ENCODE measurements at places on chromosomes 6 and 20.

DNA sequence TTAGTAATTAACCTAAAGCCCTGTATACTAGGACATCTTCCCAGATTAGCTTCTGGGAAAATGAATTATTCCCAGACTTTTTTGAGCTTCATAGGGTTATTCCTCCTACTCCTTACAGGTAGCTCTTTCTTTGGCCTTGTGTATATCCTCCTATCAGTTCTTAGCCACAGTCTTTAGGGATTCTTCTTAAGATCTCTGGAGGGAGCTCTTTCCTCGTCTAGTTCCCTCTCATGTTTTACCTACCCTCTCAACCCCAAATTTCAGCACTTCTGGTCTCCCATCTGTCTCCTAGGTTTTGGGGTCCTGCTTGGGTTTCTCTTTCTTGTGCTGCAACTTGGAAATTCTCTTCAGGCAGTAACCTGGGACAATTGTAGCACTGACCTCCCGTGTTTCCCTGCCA, 46.4 kb upstream of the SLC35B3 start:
- DNase-seq: no peak

DNA sequence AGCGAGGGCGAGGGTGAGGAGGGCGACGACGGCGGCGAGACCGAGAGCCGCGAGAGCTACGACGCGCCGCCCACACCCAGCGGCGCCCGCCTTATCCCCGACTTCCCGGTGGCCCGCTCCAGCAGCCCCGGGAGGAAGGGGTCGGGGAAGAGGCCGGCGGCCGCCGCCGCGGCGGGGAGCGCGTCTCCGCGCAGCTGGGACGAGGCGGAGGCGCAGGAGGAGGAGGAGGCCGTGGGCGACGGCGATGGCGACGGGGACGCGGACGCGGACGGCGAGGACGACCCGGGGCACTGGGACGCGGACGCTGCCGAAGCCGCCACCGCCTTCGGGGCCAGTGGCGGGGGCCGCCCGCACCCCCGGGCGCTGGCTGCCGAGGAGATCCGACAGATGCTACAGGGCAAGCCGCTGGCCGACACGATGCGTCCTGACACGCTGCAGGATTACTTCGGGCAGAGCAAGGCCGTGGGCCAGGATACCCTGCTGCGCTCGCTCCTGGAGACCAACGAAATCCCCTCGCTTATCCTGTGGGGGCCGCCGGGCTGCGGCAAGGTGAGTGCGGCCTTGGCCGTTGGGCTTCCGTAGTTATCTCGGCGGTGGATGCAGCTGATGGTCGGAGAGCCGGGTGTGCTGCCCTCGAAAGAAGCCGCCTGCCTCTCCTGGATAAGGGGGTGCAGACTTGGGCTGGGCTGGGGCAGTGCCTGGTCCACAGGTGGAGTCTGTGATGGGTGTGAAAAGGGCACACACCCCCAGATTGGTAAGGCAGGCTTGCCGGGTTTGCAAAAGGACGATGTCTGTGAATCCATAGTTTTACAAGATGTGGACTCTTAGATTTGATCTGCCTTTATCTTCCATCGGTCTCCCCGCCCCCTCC, 938 bp downstream of the WRNIP1 start:
- DNase-seq: peak; percentile 83

GRCh38 chr6:28490205-28490890, 25.2 kb downstream of the GPX6 start:
- DNase-seq: peak; percentile 50

- no peak for DNase-seq
These were observed 9.5 kb downstream of the RPL10A start for GRCh38 chr6:35477551-35478179.

DNA sequence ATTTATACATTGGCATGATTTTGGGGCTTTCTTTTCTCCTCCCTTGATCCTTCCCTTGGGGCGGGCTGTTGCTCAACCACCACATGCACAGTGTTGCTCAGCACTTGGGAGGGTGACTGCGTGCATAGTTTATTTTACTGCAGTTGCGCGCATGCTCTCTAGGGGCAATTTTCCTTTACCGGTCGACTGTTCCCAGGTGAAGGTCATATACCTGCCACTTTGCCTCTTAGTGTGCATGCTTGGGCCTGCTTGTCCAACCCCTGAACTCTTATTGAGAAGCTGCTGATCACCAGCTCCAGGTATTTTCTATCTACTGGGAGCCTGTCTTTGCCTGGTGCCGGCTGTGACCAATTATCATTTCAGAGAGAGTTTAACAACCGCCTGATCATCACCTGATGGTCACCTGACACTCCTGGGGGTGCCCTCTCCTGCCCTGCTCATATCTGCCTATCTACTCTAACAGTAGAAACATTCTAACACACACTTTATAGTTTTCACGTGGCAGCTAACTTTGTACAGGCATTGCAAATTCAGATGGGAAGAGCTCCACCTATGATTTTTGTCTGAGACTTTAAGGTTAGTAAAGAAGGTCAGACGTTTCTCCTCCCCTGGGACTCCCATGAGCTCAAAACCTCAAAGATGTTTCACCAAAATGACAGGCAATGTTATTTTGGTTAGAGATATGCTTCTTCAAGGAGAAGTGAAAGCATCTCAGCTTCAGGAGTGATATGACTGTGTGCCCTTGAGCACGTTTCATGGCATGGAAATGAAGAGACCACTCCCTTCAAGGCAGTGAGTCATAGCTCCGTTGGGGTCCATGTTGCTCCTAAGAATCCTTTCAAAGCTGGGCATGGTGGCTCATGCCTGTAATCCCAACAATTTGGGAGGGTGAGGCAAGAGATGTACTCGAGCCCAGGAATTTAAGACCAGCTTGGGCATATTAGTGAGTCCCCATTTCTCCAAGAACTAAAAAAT, 227.5 kb upstream of the MYLIP start:
- DNase-seq: no peak

DNA sequence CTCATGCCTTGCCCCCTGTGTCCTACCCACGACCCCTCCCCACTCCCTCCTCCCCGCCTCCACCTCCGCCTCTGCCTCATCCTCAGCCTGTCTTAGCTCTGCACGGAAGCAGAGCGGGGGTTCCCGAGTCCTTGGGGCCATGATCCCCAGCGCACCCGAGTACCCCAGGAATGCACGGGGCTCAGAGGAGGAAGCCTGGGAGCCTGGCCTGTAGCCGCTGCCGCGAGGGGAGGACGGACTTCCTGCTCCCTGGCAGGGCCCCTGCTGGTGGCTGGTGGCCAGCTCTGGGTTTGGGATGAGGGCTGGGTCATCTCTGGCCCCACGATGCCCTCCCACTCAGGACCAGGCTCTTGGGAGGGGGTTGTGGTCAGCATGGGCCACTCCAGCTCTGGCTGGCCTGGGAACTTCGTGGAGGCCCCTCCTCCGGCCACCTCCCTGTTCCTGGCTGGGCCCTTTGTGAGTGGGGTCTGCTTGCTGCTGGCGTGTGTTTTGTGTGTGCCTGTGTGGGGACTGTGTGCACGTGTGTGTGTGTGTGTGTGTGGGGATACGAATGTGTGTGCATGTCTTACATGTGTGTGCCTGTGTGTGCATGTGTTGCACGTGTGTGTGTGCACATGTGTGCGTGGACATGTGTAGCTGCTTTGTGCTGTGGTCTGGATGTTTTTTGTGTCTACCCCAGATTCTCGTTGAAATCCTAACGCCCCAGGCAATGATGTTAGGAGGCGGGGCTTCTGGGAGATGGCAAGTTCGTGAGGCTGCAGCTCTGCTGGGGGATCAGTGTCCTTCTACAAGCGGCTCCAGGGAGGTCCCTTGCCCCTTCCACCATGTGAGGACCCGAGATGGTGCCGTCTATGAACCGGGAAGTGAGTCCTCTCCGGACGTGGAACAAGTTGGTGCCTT, 1.3 kb upstream of the RBBP8NL start:
- DNase-seq: peak; percentile 60

- no peak for DNase-seq
These were observed 212.5 kb upstream of the SUPT3H start for GRCh38 chr6:45590226-45590625.

GRCh38 chr20:49905415-49906091, 9.8 kb downstream of the SPATA2 start:
- DNase-seq: no peak

GRCh38 chr6:45199554-45199953, 128.6 kb upstream of the RUNX2 start:
- DNase-seq: no peak

GRCh38 chr6:79042088-79042798, 35.8 kb downstream of the PHIP start:
- DNase-seq: no peak

GRCh38 chr6:7656355-7656754, 66.4 kb downstream of the SNRNP48 start:
- DNase-seq: no peak

DNA sequence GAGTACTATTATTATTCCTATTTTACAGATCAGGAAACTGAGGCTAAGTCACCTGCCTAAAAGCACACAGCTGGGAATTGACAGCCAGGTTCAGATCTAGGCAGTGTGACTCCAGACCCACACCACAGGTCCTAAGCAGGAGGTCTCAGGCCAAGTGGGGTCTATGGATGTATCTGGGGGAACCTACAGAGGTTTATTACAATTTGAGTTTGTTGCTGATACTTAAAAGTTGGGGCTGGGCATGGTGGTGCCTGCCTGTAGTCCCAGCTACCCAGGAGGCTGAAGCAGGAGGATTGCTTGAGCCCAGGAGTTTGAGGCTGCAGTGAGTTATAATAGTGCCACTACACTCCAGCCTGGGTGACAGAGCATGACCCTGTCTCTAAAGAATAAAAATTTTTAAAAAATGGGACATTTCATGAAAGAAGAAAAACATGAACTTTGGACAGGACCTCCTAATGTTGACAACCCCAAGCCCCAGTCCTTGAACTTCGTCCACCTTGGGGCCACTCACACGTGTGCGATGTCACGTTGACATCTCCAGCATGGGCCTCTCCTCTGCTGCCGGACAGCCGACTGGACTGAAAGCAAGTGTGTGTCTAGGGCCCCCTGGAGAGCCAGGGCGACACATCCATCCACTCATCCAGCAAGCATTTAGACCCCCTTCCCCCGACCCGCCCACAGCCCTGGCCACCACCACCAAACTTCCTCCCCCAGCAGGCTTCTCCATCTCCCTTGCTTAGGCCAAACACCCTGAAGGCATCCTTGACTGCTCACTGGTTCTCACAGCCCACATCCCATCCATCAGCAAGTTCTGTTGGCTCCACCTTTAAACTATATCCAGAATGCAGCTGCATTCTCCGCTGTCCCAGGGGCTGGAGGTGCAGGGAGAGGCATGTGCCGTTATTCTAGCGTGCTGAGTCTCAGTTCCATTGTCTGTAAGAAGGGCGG, 40.0 kb downstream of the NOL4L start:
- no peak for DNase-seq

GRCh38 chr20:62415354-62416111, 8.4 kb upstream of the CABLES2 start:
- DNase-seq: no peak

- DNase-seq: no peak
These were observed 9.0 kb downstream of the BRD2 start for GRCh38 chr6:32977272-32977952.

DNA sequence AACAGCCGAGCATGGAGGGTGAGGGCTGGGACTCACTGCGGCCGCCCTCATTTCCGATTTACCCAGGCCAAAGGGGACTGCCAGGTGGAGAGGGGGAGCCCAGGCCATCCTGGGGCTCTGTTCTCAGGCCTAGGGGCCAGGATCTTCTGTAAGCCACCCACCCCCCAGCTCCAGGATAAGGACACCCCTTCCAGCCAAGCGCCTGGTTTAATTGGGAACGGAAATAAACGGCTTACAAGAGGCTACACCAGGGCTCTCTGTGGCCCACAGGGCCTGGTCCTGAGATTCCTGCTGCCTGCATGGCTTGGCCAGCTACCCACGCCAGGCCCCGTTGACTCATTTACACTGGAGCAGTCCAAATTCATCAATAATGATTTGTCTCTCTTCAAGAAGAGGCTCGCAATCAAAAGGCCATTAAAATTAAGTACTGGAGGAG, 68.1 kb upstream of the TOP1 start:
- DNase-seq: no peak

- DNase-seq: no peak
These were observed 454.2 kb downstream of the PTPRT start for GRCh38 chr20:42735539-42735938.

- DNase-seq: no peak
These were observed 7.9 kb downstream of the MAP3K4 start for GRCh38 chr6:160999516-160999915.

- DNase-seq: no peak
These were observed 84.2 kb downstream of the HUS1B start for GRCh38 chr6:572596-573265.

GRCh38 chr6:129340983-129341382, 369.0 kb downstream of the ARHGAP18 start:
- DNase-seq: no peak

- DNase-seq: no peak
These were observed 307.0 kb downstream of the TAF4 start for GRCh38 chr20:61758564-61759200.

- no peak for DNase-seq
These were observed 143.7 kb upstream of the ATXN1 start for GRCh38 chr6:16904957-16905356.

DNA sequence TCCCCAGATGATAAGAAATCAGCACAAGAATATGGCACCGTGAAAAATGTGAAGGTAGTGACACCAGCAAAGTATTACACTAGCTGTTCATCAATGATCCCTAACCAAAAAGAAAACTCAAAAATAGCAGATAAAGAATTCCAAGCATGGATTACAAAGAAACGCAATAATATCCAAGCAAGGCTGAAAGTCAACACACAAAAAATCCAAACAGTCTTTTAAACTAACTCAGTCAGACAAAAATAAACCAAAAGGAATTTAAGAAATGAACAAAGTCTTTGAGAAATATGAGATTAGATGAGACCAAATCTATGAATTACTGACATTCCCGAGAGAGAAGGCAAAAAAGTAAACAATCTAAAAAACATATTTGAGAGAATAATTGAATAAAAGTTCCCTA, 976.1 kb upstream of the MAP3K7 start:
- DNase-seq: no peak

GRCh38 chr6:63923139-63923739, 287.6 kb downstream of the PHF3 start:
- peak; percentile 47 for DNase-seq

- DNase-seq: no peak
These were observed 35.3 kb downstream of the KIAA0319 start for GRCh38 chr6:24610672-24611071.

GRCh38 chr6:150567380-150567779, 32.3 kb upstream of the PLEKHG1 start:
- DNase-seq: no peak

DNA sequence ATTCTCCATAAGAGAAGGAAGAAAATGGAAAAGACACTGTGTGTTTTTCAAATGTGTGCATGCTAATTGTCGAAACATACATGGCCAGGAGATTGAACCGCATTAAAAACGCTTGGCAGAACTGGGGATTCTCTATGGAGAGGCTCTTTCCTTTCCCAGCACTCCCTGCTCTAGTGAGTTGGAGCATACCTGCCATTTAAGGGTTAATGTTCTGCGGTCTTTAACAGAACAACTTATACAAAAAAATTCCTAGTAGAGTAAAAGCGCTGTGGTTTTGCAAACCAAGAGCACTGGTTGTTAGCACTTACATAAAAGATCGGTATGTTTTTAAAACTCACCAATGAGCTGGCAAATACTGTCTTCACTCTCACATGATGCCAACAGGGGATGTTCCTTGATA, 1.5 kb downstream of the TAGAP start:
- no peak for DNase-seq

All from SK-N-SH (cell line).